Thoracic aorta (tissue), 2 donors: ENCODE measurements at places on chromosomes 1 and 21. TPM values are rescaled to one million over a fixed set of nuclear protein-coding genes. Genes with fewer than 3 reads are reported as not detected.

VCAM1 gene
- 42.4 TPM for total RNA-seq

DNA sequence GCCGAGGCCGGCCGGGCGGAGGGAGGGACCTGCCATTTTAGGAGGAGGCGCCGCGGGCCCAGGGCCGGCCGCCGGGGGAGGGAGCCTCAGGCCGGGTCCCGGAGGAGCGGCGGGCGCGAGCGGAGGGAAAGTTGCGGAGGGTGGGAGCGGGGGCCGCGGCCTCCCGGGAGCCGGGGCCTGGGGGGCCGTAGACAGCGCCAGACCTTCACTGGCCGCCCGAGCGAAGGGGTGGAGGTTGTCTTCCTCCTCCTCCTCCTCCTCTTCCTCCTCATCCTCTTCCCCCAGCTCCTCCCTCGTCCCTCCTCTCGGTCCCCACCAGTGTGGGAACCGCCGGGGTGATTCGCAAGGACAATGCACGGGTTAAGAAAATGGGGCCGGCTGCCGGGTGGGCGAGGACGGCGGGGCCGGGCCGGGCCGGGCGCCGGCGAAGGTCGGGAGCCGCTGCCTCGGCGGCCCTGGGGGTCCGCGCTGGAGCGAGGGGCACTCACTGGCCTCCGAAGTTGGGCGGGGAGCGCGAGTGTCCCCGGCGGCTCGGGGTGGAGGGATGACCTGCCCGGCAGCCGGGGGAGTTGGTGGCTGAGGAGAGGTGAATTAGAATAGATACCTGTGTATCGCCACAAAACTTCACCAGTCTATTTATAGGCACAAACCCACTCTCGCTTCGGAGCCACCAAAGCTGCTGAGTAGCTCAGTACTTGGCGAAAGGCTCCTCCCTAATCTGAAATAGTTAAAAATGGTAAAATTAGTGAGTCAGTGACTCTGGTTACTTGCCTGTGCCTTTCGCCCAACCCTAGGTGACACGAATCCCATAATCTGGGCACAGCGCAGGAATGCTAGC, 1.3 kb downstream of the DYRK1A start:
- peak overlapping the region; percentile 96 for H3K4me3 ChIP-seq
- DNase-seq: no peak
- H3K27ac ChIP-seq: peak overlapping the region; percentile 99
- H3K4me1 ChIP-seq: peaks cover 56% of the 10 kb centered on the region

DNA sequence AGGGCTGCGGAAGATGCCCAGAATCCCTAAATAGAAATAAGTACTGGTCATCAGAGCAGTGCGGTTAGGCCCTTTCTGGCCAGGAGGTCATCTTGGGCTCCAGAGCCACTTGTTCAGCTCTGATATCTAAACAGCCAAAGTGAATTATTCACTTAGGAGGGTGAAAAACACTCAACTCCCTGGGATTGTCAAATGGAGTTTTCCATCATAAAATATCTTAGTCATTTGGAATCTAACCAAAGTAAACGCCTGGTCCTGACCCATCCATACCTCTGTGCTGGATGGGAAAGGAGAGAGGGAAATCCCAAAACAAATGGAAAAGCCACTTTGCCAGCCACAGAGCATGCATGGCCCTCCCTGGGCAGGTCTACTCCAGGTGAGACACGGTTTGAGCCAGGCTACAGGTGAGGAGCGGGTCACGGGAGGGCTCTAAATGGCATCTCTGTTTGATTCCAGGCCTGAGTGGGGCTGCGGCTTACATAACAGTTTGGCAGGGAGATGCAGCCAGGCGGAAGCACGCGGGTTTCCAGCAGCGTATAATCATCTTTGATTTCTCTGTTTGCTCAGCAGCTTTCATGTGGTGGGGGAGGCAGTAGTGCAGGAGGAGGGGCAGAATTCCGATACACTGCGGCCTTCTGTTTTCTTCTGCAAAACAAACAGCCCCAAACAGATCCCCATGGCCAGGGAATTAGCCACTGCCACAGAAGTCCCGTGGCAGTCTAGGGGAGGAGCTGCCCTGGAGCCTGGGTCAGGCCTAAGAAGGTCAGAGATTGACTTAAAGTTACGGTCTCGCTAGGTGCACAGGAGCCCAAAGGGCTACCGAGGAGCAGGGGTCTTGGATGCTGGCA, 59.1 kb upstream of the ZNF648 start:
- H3K4me3 ChIP-seq: no peak overlapping the region
- DNase-seq: no peak
- H3K27me3 ChIP-seq: no peaks in the 10 kb centered on the region

DNA sequence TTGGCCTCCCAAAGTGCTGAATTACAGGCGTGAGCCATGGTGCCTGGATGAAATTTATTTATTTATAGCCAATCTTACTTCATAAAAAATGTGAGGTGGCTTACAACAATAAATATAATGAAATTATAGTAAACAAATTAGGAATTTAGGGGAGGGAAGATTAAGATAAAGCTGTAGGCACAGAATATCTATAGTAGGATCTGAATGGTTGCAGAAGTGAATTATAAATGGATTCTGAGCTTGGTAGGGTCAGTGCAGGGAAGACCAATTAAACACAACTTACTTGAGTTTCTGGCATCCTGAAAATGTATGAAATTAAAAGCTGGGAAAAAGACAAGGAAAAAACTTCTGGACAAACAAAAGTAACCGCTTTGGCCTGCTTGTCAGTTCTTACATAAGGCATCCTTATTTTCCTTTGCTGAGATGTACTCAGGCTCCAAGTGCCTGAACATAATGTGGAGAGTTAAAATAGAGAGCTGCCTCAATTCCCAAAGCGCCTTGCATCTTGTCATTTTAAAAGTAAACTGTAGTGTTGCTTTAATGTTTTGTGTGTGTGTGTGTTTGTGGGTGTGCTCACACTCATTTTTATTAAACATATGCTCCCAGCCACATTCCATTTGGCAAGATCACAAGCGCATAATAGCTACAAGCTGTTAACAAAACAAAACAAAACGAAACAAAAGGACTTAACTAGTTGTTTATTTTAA, 247.3 kb downstream of the S1PR1 start:
- H3K27ac ChIP-seq: no peak overlapping the region
- H3K4me3 ChIP-seq: no peak overlapping the region
- no peaks in the 10 kb centered on the region for H3K4me1 ChIP-seq
- no peaks in the 10 kb centered on the region for H3K27me3 ChIP-seq
- no peak for DNase-seq

EXTL1 gene
- 1.6 TPM for total RNA-seq
